ENCODE measurements at places on chromosomes 16 and 17.

- no peak for DNase-seq
These were observed 3.2 kb downstream of the NAGS start for GRCh38 chr17:44007346-44008204.

DNA sequence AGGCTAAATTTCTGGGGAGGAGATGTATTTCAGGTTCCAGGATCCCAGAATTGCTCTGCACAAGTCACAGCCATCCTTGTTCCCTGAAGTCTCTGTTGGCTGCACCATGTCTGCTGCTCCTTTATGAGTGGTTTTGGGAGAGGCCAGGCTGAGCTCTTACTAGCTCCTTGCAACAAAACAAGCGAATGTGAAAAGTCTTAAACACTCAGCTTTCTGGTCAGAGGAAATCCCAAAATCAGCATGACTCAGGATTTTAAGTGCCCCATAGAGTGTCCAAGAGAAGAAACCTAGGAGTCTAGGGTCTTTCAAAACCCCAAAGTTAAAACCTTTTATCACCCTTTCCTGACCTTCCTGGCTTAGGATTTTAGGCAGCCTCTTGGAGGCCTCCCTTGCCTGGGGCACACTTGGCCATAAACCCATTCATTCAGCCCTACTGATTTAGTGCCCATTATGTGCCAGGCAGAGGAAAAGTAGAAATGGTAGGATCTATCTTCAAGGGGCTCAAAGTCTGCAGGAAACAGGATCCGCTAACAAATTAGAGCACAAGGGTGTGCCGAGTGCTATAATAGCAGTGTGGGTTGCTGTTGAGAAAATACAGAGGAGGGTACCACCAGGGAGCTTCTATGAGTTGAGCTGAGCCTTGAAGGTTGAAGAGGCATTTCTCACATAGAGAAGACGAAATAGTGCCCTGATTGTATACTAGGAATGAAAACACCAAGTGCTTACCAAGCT, 36.9 kb downstream of the SOST start:
- no peak for DNase-seq

- DNase-seq: no peak
These were observed 42.8 kb downstream of the ADCY7 start for GRCh38 chr16:50309156-50309526.

GRCh38 chr16:69110406-69110805, 5.0 kb downstream of the HAS3 start:
- no peak for DNase-seq

DNA sequence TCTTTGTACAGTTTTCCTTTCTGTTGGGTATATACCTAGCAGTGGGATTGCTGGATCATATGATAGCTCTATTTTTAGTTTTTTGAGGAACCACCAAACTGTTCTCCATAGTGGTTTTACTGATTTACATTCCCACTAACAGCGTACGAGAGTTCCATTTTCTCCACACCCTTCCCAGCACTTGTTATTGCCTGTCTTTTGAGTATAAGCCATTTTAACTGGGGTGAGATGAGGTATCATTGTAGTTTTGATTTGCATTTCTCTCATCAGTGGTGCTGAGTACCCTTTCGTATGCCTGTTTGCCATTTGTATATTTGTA, 887 bp upstream of the EVI2B start:
- DNase-seq: no peak

DNA sequence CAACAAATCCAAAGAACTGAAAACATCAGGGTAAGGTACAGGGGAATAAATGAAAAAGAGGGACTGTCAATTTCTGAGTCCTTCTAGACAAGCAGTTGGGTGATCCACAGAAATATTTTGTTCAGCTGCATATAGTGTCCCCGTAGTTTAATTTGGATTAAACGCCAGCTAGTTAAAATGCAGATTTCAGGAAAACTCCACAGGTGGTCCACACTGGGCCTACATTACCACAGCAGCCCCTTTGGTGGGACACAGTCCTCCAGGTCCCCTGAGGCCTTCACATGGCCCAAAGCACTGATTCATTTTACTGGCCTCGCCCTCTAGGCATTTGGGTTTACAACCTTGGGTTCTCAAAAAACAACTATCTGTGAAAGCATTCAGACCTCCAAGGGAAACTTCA, 4.6 kb downstream of the ARHGAP17 start:
- DNase-seq: no peak

DNA sequence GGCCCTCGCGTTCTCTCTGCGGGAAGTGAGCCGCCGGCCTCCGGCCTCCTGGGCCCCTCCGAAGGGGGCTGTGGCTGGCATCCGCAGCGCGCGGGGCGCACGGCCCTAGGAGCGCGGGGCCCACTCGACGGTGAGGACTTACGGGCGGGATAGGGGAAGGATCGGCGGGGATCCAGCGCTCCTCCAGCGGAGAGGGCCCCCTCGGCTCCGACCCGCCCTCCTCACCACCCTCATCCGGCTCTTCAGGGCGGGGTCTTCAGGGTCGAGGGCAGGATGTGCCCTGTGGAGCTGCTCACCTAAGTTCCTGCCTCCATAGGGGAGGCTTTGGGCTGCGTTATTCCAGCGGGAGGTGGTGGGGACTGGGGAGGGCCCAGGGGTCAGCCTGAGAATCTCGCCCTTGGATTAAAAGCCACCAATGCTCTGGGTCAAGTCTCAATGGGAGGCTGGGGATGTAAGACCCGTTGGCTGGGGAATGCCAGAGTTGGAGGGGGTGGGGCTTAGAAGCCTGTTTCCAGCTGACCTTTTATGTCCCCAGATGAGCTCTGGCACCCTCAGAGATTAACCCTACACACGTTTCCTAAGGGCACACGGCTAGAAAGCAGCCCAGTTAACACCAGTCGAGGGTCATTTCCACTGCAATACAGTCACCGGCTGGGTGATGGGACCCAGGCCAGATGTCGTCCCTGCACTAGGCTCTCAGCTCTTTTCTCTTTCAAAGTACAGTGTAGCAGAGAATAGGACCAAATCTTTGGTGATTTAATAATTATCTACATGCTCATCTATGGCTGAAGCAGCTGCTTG, 13.4 kb downstream of the TBX2 start:
- no peak for DNase-seq

DNA sequence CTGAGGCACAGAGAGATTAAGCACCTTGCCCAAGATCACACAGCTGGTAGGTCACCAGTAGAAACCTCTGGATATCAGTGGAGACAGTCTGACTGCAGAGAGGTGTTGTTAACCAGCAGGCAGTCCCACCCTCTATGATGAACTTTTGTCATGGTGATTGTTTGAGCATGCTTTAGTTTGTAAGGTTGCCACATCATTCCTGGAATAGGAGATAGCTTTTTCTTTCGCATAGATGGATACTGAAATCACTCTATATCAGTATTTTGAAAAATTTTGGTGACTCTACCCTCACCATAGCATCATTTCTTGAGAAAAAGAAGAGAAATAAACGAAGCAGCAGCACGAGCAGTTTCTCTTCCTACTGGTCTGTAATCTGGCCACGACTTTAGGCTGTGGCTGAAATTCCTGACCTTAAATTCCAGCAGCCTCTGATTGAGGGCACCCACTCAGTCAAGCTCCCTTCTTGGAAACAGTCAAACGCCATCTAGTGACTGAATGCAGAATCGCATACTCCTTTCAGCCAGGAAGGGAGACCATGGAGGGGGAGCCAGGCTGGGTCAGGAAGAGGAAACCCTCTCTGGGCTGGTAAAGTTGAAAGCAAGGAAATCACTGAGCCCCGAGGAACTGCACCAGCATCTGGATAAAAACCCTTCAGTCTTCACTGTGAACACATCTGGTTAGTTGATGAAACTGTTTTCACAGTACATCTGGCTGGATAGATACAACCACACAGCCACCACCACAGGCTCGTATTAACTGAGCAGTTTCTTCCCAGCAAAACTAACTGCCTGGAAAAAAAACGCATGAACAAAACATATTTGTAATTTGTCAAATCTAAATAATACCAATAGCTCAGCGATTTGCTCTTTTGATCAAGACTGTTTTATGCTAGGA, 108.5 kb upstream of the XYLT1 start:
- peak; percentile 36 for DNase-seq

GRCh38 chr17:9456330-9456729, 119.3 kb downstream of the STX8 start:
- DNase-seq: no peak

GRCh38 chr16:83356266-83356665, 451.5 kb upstream of the HSBP1 start:
- peak; percentile 69 for DNase-seq

- DNase-seq: no peak
These were observed 603.0 kb upstream of the CDH8 start for GRCh38 chr16:62638964-62639870.

DNA sequence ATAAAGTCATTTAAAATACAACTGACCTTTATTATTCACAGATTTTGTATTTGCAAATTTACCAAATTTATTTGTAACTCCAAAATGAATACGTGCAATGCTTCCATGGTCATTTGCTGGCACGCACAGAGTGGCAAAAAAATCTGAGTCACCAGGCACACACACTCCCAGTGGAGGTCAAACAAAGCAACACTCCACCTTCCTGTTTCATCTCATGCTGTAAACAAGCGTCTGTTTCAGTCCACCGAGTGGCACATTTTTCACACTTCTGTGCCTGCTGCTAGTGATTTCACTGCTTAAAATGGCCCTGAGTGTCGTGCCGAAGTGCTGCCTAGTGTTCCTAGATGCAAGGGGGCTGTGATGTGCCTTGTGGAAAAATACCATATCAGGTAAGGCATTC, 17.8 kb upstream of the ITGAE start:
- no peak for DNase-seq

DNA sequence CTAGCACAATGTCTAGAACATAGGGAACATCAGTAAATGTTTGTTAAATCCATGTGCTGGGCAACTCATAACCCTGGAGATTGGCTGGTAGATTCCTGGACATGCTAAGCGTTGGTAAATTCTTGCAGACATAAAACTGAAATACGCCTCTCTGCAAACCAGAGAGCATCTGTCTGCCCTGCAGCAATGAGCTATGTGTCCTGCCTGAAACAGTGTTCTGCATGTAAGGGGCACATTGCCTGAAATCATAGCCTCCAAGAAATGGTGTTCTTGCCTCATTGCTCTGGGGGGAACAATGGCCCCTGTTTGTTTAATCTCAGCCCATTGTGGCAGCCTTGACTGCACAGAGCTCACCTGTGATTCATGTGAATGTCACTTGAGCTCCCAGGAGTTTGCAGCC, 113.5 kb upstream of the CCL2 start:
- no peak for DNase-seq

- DNase-seq: no peak
These were observed 3.4 kb downstream of the MNT start for GRCh38 chr17:2397247-2398171.

GRCh38 chr17:48001197-48001596, 30.3 kb downstream of the CDK5RAP3 start:
- DNase-seq: no peak

DNA sequence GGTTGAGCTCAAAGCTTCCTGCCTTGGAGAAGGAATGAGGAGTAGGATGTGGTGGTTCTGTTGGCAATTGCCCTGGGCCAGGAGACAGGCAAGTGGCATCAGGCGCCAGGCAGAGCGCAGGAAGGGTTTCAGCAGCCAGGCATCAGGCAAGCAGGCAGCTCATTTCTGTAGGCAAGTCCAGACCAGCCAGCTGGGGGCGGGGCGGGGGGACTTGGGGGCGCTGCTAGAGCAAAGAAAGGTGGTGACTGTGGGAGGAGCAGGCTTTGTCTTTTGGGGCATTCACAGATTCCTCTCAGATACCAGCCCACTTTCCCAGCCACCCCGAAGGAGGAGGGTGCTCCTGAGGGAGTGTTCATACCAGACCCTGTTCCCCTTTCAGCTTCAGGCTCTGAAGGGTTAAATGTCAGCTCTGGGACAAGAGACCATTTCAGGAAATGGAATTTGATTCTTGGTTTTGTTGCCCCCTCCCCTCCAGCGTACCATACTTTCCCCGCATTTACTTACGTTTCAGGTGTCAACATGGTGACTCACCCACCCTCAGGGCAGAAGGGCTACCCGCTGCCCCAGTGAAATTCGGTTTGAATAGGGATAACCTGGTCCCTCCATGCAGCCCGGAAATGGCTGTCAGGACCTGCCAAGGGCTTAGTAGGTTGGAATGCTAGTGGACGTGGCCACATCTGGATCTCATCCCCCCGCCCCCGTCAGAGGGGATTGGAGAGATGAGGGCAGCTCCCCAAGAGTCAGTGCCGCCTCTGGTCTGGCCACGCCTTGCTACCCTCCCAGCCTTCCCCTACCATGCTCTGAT, 13.2 kb downstream of the NGFR start:
- DNase-seq: no peak

All from NCI-H1092 treated with DMSO at 0.1 percent for 48 hours (cell line).